ENCODE measurements at places on chromosomes 5 and 9.

DNA sequence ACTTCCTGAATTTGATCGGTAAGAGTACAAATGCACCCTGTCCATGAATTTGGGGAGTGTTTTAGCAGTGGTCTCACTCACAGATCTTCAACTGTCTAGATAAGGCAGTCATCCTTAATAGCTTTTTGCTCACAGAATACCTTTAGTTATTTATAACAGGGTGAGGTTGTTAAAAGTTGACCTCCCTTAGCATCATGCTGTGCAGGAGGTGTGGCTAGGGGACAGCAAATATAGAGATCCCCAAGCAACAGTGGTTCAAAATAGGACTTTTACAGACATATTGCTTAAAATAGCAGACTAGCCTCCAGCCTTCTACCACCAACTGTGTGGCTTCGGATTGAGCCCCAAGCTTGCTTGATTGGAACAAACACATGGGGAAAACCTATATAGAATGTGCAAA is 724.4 kb downstream of the TLE1 start:
- no peak for DNase-seq

GRCh38 chr9:114344692-114345091 is 15.0 kb downstream of the ORM2 start:
- DNase-seq = no peak

GRCh38 chr5:174698156-174698555 is 26.2 kb upstream of the MSX2 start:
- DNase-seq = no peak

GRCh38 chr9:132883349-132884294 is 4.9 kb downstream of the SPACA9 start:
- no peak for DNase-seq

GRCh38 chr5:91875196-91875779 is 492.2 kb upstream of the ARRDC3 start:
- DNase-seq = no peak

- no peak for DNase-seq
These were observed 429.8 kb downstream of the SPOCK1 start for GRCh38 chr5:137069358-137069757.

DNA sequence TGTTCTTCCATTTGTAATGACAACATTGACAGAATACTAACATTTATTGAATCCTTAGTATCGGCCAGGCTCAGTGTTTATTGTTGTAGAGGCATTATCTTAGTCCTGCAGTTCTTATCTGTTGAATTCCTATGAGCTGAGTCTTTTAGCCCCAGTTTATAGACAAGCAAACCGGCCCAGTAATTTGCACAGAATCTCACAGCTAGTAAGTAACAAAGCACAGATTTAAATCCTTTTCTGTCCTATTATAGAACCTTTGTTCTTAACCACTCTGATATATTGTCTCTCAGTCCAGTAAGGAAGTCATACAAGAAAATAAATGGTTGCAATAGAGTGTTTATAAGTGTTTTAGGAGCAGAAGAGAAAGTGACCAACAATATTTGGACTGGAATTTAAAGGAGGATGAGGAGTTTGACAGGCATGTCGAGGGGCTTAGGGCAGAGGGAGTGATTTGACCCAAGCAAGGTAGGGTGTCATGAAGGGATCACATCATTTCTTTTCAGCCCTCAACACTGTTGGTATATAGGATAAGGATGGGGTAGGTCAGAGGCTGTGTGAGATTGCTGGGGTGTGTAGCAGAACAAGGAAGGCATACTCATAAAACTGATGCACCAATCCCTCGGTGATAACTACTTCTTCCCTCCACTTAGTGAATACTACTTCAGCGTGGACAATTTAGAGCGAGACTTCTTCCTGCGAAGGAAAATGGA is 39.5 kb downstream of the LARP1 start:
- DNase-seq = no peak

DNA sequence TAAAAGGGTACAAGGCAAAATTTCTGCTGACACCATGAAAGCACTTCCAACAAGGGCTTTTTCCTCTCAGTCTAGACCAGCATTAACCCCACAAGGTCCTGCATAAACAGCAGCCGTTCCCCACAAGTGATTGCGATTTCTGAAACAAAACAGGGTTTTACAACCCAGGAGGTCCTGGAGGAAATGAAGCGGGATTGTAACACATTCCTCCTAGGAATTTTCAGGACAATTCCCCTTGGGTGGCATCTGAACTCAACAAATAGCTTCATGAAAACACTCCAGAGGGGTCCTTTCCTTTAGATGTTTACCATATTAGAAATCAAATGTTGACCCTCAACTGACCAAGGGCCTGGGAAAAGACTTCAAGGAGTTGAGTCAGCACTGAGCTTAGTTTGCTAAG is 36.7 kb upstream of the SHC3 start:
- DNase-seq = no peak

GRCh38 chr5:140220032-140220697 is 45.2 kb downstream of the CYSTM1 start:
- no peak for DNase-seq

DNA sequence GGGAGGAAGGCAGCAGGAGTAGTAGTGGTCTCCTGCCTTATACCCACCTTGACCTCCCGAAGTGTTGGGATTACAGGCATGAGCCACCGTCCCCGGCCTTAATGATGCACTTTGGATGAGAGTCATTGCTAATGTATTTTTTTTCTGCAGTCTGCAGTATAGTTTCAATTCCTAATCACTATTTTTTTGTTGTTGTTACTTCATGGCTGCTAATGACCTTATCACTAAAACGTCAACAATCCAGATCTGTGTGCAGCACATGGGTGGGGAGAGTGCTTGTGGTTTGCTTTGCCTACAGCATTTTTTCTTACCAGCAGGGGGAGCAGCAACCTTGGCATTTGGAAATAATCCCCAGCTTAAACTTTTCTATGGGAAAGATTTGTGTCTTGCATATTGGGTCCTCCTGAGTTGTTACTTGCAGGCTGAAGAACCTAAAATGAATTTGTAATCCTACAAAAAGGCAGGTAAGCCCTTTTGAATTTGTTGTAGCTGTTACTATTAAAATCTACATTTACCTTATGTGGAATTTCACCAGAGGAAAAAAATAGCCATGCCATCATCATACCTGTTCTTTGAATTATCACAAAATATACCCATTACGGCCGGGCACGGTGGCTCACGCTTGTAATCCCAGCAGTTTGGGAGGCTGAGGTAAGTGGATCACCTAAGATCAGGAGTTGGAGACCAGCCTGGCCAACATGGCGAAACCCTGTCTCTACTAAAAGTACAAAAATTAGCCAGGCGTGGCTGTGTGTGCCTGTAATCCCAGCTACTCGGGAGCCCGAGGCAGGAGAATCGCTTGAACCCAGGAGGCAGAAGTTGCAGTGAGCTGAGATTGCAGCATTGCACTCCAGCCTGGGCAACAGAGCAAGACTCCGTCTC is 6.3 kb upstream of the MED7 start:
- peak; percentile 89 for DNase-seq

- no peak for DNase-seq
These were observed 178.2 kb downstream of the ROR2 start for GRCh38 chr9:91771864-91772263.

- DNase-seq = no peak
These were observed 54.9 kb downstream of the ASTN2 start for GRCh38 chr9:117359910-117360309.

GRCh38 chr9:91547081-91547480 is 123.4 kb upstream of the NFIL3 start:
- no peak for DNase-seq

DNA sequence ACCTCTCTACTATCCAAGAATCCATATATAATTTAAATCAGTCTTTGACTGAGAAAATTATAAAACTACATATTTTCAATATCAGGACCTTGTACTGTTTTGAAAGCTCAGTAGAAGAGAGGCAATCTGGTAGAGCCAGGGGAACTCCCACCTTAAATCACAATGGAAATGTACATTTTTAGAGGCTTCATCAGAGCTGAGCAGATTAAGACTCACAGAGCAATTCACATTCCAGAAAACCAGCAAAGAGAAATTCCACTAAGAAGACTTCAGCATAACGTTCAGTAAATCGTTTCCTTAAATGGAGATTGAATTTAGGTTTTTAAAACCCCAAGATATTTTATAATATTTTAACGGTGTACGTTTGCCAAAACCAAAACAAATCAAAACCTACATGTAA is 227.8 kb upstream of the TRPM3 start:
- DNase-seq = no peak

DNA sequence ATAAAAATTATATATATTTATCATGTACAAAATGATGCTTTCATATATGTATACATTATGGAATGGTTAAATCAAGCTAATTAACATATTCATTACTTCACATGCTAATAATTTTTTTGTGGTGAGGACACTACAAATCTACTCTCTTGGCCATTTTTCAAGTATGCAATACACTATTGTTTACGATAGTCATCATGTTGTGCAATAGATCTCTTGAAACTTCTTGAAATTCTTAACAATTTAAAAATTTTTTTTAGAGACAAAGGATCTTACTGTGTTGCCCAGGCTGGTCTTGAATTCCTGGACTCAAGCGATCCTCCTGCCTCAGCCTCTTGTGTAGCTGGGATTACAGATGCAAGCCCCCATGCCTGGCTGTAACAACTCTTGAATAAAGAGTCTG is 45.2 kb upstream of the SHOC1 start:
- DNase-seq = no peak

DNA sequence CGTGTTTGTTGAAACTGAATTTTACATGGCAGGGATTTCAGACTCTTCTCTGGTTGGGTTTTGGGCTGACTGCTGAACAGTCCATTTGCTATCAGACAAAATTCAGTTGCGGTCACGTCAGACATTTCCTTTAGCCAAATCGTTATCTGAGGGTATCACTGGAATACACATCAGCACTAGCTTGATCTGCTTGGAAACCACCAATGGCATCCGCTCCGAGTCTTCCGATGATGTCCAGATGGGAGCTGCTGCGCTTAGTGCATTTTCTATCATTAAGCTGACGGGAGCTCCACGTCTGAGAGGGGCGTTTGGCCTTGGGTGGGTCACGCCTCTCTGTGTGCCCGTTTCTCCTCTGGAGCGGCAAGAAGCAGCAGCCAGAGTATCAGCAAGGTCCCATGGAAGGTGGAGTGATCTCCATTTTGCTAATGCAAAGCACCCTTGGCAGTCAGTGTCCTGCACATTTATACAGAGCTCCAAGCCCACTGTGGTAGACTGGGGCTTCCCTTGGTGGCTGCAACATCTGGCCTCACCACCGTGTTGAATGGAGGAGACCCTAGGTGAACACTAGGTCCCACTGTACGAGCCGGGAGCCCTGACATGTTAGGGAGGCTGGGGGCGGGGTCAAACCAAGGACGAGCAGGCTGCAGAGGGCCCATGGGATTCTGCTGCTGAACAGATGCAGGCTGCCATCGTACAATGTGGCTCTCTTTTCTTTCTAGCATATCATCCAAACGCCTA is 134.6 kb upstream of the PHYKPL start:
- DNase-seq = no peak

DNA sequence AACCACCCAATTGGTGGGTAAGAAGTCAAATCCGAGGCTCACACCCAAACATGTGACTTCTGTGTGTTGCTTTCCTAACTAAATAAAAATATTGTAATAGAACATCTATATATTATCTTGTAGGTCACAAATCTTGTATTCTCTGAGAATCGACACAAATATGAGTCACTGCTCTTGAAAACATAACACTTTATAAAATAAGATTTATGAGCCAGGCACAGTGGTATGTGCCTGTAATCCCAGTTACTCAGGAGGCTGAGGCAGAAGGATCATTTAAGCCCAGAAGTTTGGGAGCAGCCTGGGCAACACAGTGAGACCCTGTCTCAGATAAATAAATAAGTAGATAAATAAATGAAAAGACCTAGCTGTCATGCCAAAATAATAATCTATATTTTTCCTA is 624.1 kb downstream of the ANXA1 start:
- no peak for DNase-seq

GRCh38 chr5:130546211-130546610 is 618.8 kb downstream of the HINT1 start:
- no peak for DNase-seq

DNA sequence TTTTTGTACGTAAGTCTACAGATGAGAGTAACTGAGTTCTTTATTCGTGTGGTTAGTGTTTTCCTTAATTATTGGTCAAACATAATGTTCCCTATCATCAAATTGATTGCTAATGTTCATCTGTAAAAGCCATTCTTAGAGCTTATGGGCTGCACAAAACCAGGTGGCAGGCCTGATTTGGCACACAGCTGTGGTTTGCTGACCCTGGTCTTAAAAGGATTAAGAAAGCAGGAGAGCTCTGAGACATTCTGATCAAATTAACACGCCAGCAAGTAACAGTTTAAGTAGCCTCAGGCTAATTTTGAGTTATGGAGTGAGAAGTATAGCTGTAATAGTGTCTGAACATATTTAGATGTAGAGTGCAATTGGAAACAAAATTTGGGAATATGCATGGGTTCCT is 63.2 kb downstream of the PRR16 start:
- no peak for DNase-seq

DNA sequence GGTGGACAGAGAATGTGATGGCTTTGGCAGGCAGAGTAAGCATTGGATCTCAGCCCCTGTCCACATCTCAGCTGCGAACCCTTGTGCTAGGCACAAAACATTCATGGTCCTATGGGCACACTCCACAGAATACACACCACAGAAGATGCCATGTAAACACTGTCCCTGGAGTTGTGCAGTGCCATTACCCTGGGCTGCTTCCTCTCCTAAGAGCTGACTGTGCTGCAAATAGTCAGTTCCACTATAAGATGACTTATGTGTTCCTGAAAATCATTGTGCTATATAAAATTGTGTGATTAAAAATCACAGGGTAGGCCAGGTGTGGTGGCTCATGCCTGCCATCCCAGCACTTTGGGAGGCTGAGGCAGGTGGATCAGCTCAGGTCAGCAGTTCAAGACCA is 31.9 kb upstream of the ATP6V1G1 start:
- no peak for DNase-seq

- DNase-seq = no peak
These were observed 1.9 kb upstream of the SH3PXD2B start for GRCh38 chr5:172456076-172456722.

DNA sequence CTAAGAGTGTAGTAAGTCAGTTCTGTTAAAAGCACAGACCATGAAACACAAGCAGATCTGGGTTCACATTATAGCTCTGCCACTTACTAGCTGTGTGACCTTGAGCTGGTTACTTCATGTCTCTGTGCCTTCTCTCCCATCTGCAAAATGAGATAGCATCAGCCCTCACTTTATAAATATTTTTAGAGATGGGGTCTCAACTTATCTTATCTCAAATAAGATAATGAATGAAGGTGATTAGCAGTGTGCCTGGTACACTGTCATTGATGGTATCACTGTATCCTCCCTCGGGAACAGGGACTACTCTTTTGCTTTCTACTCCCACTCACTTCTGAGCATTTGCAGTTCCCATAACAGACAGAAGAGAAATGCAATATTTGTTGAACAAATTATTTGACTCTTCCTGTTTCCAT is 52.4 kb downstream of the GALNT10 start:
- DNase-seq = no peak
